ENCODE measurements at places on chromosomes 3 and 15. TPM values are rescaled to one million over a fixed set of nuclear protein-coding genes. Genes with fewer than 3 reads are reported as not detected.

The CD200R1 gene
- 1.5 TPM for total RNA-seq

The DAZL gene
- not detected for total RNA-seq

The MYEF2 gene
- 41.1 TPM for total RNA-seq

The CACNA2D2 gene
- total RNA-seq, result 1.8 TPM

GRCh38 chr3:19931180-19931692, 2.8 kb downstream of the EFHB start:
- DNase-seq, result peak; percentile 14

DNA sequence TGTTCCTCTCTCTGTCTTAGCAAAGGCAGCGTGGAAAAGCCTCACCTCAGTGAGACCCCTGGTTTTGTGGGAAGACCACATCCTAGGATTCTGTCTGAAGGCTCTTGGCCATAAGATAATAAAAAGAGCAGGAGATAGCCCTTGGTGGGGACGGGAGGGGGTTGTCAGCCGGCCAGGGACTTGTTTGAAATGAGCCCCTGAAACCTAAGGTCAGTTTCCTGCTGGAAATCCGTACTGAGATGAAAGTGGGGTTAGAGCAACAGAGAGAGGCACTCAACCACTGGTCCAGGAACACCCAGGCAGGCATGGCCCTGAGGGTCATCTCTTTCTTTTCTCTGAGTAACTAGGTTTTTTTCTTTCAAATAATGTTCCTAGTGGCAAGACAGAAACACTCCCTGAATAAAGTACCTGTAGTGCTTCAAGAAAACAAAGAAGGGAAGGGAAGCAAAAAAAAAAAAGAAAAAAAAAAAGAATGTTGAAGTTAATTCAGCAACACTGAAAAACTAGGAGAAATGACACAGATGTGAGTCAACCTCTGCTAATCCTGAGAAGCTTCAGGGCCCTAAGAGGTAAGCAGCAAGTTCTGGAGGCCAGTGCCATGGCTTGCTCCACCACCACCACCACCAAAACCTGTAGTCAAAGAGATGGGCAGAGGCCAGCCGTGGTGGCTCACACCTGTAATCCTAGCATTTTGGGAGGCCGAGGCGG, 3.2 kb downstream of the ITGB5 start:
- DNase-seq, result no peak

- no peak for DNase-seq
Observed at GRCh38 chr3:14283092-14283812, 104.6 kb downstream of the LSM3 start.

Measured in mucosa of gallbladder (tissue), 1 donor.